ENCODE measurements at places on chromosomes 6 and 20. TPM values are rescaled to one million over a fixed set of nuclear protein-coding genes. Genes with fewer than 3 reads are reported as not detected.

Gene RAET1L
- total RNA-seq, result not detected

Gene SLC17A2
- not detected for total RNA-seq

Gene TBC1D7
- 10.6 TPM for total RNA-seq

Gene SMLR1
- total RNA-seq, result not detected

Gene ADGRG6
- 1.8 TPM for total RNA-seq

Gene NHLRC1
- 1.5 TPM for total RNA-seq

DNA sequence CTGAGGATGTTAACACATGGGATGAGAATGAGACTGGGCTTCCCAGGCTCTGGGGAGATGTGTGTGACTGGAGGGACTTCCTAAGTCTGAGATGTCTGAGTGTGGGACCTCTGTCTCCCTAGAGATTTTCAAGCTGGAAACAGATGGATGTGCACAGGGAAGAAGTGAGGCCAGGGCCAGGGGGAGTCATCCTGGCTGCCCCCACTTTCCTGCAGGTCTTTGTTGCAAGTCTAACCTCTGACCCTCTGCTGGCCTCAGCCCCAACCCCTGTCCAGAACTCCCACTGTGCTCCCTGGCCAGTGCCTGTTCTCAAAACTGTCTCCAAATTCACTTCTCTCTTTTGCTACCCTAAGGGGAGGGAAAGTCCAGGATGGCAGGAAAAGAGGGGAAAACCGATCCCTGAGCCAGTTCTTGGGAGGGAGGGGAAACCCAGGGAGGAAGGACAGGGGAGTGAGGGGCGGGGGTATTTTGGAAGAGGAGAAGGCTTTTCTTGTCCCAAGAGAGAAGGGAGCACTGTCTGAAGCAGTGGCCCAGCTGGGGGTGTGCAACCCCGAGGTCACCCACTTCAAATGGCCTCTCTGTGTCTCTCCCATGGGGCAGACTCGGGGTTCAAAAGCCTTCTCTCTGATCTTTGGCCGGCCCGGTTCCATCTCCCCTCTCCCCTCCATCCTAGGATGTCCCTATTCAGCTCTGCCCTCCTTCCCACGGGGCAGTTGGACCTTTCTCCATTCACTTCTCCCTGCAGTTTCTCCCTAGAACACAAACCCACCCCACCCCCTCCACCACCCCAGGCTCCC, 3.1 kb downstream of the PPP1R18 start:
- no peak for DNase-seq

- DNase-seq, result no peak
These were observed 25.5 kb downstream of the ABHD12 start for GRCh38 chr20:25364879-25365699.

DNA sequence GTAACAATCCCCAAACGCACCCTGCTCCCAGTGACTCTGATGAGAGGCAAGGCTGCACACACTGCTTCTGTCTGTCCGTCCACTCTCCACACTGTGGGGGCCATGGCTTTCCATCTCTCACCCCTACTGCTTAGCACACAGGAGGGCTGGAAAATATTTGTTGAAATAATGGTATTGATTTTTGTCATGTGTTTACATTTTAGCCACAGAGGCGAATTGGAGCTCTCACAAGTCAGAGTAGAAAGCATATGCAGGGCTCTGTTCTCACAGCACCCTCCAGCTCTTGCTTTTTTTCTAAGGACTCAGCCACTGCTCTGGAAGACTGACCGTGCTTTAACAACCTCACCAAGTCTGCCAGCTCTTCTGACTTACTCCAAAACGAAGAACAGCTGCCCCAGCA, 273.8 kb downstream of the GMDS start:
- DNase-seq, result no peak

GRCh38 chr20:7180256-7181045, 413.0 kb downstream of the BMP2 start:
- DNase-seq, result no peak

DNA sequence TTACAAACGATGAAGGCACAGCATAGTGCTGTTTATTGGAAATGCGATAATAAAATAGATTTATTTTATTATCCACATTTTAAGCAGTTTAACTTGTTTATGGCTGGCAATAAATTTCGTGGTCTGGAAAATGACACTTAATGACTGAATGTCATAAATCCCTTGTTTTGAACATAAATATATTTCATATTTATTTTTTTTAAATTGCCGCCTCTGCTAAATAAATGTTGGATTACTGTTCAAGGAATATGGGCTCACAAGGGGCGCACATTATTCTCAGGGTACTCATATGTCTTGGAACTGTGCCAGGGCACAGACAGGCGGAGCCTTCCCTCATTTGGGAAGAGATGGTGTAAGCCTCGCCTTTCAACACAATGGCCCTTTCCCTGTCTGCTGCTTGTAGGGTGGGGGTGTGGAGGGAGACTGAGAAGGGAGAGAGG, 134.3 kb downstream of the PXDC1 start:
- DNase-seq, result no peak

- DNase-seq, result no peak
These were observed 1.4 kb upstream of the SSR1 start for GRCh38 chr6:7314414-7314813.

GRCh38 chr20:1010659-1011058, 8.5 kb upstream of the RSPO4 start:
- DNase-seq, result no peak

GRCh38 chr6:159038914-159039884, 5.6 kb downstream of the TAGAP start:
- peak; percentile 32 for DNase-seq

GRCh38 chr6:91886183-91886795, 1299.4 kb upstream of the MAP3K7 start:
- no peak for DNase-seq

- DNase-seq, result no peak
These were observed 62.1 kb upstream of the EYA2 start for GRCh38 chr20:46832555-46832954.

DNA sequence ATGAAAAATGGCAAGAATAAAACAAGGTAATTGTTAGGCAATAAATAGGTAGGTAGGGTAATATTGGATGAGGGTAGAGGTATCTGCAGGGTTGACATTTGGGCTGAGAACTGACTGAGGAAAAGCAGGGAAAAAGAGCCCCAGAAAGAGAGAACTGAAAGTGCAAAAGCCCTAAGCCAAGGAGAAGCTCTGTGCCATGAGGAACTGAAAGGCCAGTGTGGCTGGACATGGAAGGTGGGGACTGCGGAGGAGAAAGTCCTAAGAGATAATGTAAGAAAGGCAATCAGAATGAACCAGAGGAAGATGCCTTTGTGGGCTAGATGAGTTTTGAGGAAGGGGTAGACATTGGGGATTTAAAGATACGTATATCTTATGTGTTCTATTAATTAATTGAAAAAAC, 9.9 kb upstream of the HIVEP2 start:
- DNase-seq, result no peak
